ENCODE measurements at places on chromosomes 11 and 22.

GRCh38 chr22:19701420-19702145 lies 12.7 kb upstream of the SEPTIN5 start:
- no peak for DNase-seq

- no peak for DNase-seq
Observed at GRCh38 chr11:127074151-127074761, 73.7 kb upstream of the KIRREL3 start.

DNA sequence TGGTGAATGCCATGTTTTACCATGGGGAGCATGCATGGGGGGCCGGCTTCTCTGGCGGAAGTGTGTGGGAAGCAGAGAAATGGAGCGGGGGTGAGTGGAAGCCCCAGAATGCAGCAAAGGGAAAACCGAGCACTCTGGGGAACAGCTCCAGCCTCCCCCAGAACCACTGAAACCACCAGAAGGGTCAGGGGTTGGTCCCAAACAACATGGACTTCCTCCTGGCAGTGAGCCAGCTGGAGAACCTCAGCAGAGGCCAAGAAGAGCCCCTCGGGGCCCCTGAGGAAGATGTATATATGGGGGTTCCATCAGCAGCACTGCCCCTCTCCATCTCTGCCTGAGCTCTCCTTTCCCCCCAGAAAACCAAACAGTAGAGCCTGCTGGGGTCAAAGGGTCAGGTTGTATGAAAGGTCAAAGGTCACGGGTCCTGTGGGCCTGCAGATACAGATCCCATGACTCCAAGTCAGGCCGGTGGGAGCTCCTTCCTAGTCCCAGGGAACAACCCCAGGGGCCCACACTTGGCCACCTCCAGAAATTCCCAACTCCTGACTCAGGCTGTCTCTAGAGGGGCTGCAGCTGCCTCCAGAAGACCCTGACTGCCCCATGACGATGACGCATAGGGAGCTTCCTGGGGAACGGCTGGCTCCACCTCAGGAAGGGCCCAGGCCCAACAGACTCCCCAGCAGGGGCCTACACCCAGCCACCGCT lies 48.5 kb upstream of the TIMP3 start:
- DNase-seq, result no peak

DNA sequence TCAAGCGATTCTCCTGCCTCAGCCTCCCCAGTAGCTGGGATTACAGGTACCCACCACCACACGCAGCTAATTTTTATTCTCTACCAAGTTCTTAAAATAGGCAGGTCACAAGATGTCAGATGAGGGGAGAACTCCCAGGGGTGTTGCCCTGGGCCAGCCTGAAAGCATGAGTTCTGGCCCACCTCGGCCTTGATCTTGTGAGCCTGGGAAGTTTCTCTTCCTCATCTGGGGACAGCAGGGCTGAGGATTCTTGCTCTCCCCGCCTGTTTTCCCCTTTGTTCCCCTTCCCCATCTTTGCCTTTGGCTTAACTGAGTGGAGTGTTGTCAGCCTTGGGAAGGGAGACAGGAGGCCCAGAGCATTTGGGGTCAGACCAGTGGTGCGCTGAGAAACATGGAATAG lies 3.5 kb downstream of the PDXP start:
- no peak for DNase-seq

- no peak for DNase-seq
Observed at GRCh38 chr22:23387827-23388516, 192.1 kb downstream of the IGLL1 start.

GRCh38 chr22:37566329-37566837 lies 6.1 kb downstream of the CDC42EP1 start:
- no peak for DNase-seq

DNA sequence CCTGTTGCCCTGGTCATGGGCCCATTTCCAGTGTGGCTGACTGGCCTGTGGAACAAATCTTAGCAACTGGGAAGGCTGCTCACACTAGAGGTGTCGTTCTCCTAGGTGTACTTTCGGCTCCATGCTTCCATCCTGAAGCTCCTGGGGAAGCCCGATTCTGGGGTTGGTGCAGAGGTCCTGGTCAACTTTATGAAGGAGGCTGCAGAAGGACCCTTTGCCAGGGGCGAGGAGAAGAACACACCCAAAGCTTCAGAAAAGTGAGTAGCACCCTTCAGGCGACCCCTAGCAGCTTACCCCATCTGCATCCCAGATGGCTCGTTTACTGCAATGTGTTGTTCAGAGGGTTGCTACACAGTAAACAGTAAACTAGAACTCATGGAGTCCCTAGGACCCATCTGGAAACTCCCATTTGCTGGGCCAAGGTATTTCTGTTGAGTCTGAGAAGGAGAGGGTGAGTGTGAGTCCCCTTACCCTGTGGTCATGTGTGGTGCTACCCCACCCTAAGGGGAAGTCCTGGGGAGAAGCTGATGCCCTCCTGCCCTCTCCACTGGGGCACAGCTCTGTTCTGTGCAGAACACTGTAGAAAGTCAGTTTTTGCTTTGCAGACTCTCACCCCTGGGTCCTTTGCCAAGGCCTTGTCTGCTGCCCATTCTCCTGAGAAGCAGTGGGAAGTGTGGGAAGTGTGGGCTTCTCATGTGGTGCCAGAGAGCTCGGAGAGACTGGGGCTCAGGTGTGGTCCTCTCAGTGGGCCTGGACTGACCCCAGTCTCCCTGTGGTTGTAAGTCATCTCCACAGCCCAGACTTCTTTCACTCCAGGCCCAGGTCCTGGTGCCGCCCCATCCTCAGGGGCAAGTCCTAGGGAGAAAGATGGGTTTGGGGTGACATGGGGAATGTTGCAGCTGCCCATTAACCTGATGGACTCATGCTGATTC lies 85.0 kb downstream of the CABIN1 start:
- DNase-seq, result no peak

DNA sequence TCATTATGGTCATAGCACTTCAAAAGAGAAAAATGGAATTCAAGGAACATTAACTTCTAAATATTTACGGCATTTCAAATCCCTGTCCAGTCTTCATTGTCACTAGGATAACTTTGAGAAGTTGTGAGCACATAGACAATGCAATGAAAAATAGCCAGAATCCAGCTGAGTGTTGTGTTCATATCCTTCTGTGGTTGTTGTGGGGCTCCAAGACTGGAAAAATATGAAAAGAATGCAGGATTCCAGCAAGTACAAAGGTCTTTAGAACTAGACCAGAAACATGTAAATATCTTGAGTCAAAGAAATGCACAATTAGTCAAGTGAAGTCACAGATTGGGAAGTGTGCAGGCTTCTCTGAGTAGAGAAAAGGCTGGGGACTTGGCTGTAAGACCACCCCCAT lies 68.7 kb downstream of the WT1 start:
- no peak for DNase-seq

GRCh38 chr11:65850217-65851082 lies 7.5 kb downstream of the CFL1 start:
- no peak for DNase-seq

DNA sequence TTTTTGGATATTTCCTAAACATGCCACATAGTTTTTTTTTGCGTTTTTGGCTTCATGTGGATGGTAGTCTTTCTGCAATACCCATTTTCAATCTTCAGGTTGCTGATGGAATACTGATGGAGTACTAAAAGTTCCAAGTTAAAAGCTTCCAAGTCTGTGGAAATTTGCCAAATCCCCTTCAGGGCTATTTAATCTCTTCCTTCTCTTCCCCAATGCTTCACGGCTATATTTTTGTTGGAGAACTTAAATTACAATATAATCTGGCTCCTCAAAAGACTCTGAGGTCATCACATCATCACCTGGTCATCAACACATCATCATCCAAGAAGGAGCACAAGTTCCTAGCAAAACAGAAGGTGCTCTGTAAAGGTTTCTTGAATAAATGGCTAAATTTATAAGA lies 881.0 kb upstream of the TENM4 start:
- DNase-seq, result no peak

DNA sequence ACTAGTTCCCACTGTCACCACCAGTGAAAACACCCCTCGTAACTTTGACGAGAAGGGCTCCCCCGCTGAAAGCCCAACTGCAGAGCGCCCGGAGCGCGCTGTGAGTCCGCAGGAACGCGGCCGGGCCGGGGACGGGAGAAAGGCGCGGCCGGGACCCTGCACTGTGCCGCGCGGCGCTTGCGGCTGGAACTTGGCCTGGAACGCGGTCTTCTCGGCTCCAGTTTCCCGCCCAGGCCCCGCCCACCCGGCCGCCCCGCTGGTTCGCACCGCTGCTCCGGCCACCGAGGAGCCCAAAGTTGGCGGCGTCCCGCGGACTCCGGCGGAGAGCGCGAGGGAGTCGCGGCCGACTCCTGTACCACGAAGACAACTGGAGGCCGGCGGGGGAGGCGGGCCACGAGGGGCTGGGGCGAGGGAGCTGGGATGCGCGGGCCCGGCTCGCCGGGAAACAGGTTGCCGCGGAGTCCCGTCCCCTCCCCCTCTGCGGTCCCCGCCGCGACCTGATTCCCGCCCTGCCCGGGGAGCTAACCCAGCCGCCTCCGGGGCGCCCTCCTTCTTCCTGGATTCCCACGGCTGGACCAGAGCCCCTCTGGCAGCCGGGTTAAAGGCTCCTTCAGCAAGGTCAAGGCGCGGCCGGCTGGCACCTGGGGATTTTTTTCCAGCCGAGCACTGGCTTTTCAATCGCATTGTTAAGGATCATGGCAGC lies 3.4 kb downstream of the TENM4 start:
- no peak for DNase-seq

GRCh38 chr11:70951139-70951804 lies 301.1 kb downstream of the SHANK2 start:
- DNase-seq, result no peak

DNA sequence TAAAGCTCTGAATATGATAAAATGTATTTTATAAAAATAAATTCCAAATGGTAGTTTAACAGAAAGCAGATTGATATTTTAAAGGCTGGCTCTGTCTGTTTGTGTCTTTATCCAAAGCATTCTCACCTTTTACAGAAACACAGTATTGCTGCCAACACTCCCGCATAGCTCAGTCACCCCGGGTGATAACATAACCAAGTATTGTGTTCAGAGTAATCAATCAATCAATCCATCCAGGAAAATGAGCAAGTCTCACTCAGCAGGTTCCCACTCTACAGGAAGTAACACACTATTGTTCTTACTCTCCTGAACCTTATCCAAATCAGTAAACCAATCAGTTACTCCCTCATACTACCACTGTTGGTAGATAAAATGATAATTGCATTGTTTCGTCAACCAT lies 203.4 kb downstream of the LRRC4C start:
- no peak for DNase-seq

- no peak for DNase-seq
Observed at GRCh38 chr22:39820256-39820655, 73.3 kb downstream of the ENTHD1 start.

- DNase-seq, result peak; percentile 56
Observed at GRCh38 chr11:61111786-61112517, 9.7 kb downstream of the CD5 start.

GRCh38 chr11:14904745-14905103 lies 12.7 kb upstream of the CYP2R1 start:
- DNase-seq, result peak; percentile 68

DNA sequence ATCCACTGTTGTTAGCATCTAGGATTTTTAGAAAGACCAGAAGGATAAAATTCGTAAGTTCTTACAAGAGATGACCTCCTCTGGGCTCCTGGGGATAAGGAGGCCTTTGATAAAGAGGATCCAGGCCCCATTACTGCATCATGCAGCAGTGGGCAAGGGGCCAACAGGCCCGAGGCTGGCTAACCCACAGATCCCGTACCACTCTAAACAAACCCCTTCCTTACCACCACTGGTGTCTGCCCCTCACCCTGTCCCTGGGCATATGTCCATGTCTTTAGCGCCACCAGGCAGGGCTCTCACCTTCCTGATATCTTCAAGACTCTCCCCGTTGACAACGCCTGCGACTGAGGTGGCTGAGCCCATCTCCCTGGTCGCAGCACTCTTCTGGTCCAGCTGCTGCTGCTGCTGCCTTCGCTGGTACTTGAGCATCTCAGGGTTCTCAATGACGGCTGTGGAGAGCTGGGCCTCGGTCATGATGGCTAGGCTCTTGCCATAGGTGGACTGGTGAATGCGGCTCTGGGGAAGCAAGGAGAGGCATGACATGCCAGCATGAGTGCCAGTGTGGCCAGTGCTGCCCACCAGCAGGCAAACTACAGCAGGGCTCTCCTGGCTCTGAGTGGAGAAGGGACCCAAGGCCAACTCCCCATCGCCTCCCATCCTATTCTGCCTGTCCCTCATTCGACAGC lies 46.2 kb downstream of the HIRA start:
- no peak for DNase-seq

DNA sequence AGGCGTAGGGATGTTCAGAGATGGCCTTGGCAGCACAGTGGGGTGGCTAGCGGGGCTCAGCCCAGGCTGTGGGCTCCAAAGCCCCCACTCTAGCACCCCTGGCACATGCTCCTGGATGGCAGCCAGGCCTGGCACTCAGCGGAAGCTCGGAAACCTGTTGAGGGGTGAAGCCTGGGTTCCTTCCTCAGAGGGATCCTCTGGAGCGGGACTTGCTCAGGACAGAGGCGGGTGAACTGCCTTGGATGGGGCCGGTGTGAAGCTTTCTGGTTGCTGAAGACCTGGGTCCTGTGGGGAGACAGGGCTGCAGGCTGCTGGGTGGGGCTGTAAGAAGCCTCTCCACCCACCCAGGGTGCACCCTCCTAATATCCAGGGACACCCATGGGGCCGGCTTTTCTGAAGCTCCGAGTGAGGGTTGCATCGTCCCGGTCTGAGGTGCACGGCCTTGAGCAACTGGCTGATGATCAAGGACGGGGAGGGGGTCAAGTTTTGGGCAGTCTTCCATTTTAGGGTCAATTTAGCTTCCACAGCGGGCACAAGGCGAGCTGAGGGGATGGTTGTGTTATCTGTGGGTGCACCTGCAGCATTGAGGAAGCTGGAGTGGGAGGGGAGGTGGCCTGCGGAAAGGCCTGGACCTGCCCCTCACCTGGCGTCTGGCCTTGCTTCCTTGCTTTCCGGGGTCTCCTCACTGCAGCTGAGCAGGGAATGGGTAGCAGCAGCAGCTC lies 5.2 kb downstream of the MRGPRE start:
- no peak for DNase-seq

GRCh38 chr11:66556086-66556485 lies 9.4 kb downstream of the ACTN3 start:
- no peak for DNase-seq

- DNase-seq, result no peak
Observed at GRCh38 chr22:17477391-17477833, 85.9 kb upstream of the SLC25A18 start.

DNA sequence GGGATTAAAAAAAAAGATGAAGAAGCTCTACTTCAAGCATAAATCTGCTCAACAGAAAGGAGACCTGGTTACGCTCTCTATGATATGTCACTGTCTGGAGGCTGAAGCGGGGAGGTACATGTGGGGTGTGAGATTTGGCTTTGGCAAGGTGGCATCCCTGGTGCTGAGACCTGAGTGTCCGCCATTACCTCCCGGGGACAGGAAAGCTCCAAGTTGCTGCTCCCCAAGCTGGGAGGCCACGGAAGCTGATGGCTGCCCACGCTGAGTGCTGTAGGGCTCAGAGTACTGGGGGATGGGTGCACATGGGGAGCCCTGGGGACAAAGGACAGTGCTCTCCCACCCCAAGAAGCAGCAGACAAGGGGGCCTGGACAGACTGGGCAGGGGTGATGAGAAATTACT lies 167.9 kb downstream of the DSCAML1 start:
- DNase-seq, result no peak

GRCh38 chr22:26587991-26588613 lies 1.8 kb downstream of the TPST2 start:
- no peak for DNase-seq

GRCh38 chr11:19320827-19321226 lies 80.1 kb upstream of the E2F8 start:
- no peak for DNase-seq

All from T follicular helper cell (primary cell).